ENCODE measurements at places on chromosomes 6 and 20. TPM values are rescaled to one million over a fixed set of nuclear protein-coding genes. Genes with fewer than 3 reads are reported as not detected.

DNA sequence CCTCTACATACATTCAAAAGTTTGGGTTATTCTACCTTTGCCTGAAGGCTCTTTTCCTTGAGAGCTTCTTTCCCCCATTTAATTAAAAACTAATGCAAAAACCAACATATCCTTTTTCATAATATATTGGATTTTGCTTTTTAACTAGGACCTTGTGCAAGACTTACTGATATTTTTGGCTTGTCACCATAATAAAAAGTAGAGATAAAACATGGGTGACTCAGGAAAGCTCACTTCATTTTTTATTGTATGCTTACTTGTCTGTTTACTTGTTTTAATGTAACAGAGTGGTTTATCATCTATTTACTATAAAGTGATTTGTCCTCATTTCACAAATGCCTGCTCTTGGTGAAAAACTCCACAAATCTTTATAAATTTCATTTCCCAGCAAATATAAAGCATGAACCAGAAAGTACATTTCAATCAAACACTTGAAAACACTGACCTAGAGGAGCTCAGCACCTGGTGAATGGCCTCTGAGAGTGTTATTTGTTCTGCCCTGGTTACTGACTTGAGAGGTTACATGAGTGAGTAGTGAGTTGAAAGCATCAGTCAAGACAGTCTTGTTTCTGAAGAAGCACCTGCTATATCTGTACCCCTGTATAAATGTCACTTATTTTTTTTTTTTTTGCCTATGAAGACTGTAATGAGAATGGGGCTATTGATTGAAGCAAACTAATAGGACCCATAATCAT, 20.8 kb downstream of the ADGRG6 start:
- H3K4me1 ChIP-seq = peaks cover 38% of the 10 kb centered on the region
- H3K4me3 ChIP-seq = no peak overlapping the region
- DNase-seq = no peak
- H3K27ac ChIP-seq = peak overlapping the region; percentile 88

GRCh38 chr6:129114636-129115391, 231.9 kb downstream of the LAMA2 start:
- H3K4me3 ChIP-seq = no peak overlapping the region
- H3K4me1 ChIP-seq = peaks cover 16% of the 10 kb centered on the region
- no peaks in the 10 kb centered on the region for H3K36me3 ChIP-seq
- DNase-seq = no peak
- H3K27ac ChIP-seq = no peak overlapping the region

GRCh38 chr20:23367770-23368169, 5.8 kb downstream of the GZF1 start:
- peak overlapping the region; percentile 61 for H3K27ac ChIP-seq
- peaks cover 27% of the 10 kb centered on the region for H3K36me3 ChIP-seq
- peaks cover 39% of the 10 kb centered on the region for H3K4me1 ChIP-seq
- no peaks in the 10 kb centered on the region for H3K27me3 ChIP-seq
- DNase-seq = no peak
- H3K4me3 ChIP-seq = no peak overlapping the region

DNA sequence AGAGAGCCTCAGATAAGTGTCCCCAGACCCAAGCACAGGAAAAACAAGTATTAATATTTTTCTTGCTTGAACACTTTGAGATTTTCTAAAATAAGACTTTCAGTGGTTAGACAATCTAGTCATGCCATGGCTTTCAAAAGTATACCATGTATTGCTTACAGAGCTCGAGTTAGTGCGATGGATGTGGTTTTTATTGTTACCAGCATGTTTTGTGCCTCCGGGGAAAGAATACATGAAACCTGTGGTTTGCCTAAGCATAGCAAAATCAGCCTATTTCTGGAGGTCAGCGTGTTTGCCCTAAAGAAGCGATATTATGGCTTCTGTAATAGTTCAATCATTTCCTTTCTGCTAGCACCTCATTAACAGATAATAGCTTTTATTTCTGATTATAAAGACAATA, 21.6 kb downstream of the RIN2 start:
- H3K27ac ChIP-seq = no peak overlapping the region
- H3K36me3 ChIP-seq = peaks cover 5% of the 10 kb centered on the region
- no peaks in the 10 kb centered on the region for H3K27me3 ChIP-seq
- DNase-seq = no peak

GRCh38 chr6:99305021-99305554, 44.4 kb downstream of the FAXC start:
- H3K4me1 ChIP-seq = peaks cover 3% of the 10 kb centered on the region
- DNase-seq = no peak
- no peak overlapping the region for H3K27ac ChIP-seq
- H3K4me3 ChIP-seq = no peak overlapping the region

DNA sequence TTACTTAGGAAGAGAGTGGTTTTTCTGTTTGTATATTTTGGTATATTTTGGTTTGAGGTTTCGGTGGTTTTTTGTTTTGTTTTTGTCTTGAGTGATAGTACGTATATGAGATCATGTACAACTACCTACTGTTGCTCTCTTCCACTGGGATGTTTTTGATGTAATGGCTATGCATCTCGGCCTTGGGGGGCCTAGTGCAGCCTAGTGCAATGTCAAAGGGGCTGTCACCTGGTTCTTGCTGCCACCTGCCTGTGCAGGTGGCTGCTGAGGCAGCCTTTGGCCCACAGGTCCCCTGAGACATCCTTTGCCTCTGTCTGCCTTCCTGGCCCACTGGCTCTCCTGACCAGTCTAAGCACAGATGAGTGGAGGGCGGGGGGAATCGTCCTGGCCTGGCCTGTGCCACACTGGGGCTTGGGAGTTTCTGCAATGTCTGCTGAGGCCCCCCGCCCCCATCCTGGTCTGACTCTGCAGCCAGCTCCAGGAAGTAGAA, 546.6 kb downstream of the CD83 start:
- H3K27me3 ChIP-seq = peaks cover 4% of the 10 kb centered on the region
- H3K4me3 ChIP-seq = no peak overlapping the region
- H3K27ac ChIP-seq = no peak overlapping the region
- H3K36me3 ChIP-seq = no peaks in the 10 kb centered on the region
- DNase-seq = no peak
- peaks cover 15% of the 10 kb centered on the region for H3K4me1 ChIP-seq

DNA sequence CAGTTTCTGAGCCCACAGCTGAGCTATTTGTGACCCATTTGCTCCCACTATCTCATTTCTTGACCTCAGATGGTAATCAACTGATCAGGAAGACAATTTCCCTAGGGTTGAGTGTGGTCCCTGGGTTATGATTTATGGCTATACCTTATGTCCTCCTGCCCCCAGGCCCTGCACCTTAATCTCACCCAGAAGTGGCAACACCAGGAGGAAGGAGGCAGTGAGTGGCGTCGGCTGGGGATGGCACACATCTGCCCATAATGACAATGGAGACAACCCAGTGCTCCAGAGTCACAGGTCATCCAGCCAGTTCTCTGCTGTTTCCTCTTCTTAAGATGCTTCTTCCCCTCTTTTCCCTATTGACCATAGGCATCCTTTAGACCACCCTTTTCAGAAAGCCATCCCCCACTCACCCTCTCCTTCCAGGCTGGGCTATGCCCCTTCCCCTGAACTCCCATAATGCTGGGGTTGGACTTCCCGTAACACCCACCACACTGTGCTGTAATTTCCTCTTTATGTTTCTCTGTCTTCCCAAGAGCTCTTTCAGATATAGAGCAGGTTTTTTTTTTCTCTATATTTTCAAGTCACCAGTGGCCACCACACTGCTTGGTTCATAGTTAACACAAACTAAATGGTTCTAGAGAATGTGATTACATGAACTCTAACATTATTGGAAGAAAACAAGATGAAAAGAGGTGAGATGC, 8.0 kb downstream of the TRIM10 start:
- H3K27ac ChIP-seq = no peak overlapping the region
- DNase-seq = no peak
- H3K27me3 ChIP-seq = peaks cover 70% of the 10 kb centered on the region

- peak overlapping the region; percentile 30 for H3K27ac ChIP-seq
- H3K36me3 ChIP-seq = no peaks in the 10 kb centered on the region
- no peak for DNase-seq
- H3K4me3 ChIP-seq = no peak overlapping the region
- H3K4me1 ChIP-seq = peaks cover 12% of the 10 kb centered on the region
- no peaks in the 10 kb centered on the region for H3K27me3 ChIP-seq
These were observed 59.7 kb downstream of the PFDN4 start for GRCh38 chr20:54267483-54268003.

- H3K27ac ChIP-seq = no peak overlapping the region
- H3K36me3 ChIP-seq = peaks cover 2% of the 10 kb centered on the region
- H3K27me3 ChIP-seq = peaks cover 20% of the 10 kb centered on the region
- DNase-seq = no peak
These were observed 470 bp downstream of the COL20A1 start for GRCh38 chr20:63293456-63293855.

DNA sequence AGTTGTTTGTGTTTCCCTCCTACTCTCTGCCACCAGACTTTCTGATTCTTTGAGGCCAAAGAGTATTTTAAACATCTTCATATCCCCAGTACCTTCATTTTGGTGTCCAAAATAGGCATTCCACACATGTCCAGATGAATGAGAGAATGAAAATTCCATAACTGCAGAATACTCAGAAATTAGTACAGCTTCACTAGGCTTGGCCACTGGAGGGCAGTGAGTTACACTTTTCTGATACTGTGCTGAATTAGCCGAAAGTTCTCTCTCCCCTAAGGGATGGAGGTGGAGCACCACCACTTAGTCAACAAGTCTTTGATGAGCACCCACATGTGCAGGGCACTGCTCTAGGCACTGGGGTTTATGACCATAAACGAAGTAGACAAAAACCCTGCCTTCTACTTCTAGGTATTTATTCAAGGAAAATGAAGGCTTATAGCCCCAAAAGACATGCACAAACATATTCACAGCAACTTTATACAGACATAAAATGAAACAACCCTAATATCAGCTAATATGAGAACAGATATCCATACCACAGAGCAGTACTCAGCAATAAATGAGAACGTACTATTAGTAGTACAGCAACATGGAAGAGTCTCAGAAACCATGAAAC, 46.1 kb upstream of the TMEM217 start:
- peaks cover 9% of the 10 kb centered on the region for H3K36me3 ChIP-seq
- no peak overlapping the region for H3K4me3 ChIP-seq
- DNase-seq = no peak
- H3K27ac ChIP-seq = no peak overlapping the region

DNA sequence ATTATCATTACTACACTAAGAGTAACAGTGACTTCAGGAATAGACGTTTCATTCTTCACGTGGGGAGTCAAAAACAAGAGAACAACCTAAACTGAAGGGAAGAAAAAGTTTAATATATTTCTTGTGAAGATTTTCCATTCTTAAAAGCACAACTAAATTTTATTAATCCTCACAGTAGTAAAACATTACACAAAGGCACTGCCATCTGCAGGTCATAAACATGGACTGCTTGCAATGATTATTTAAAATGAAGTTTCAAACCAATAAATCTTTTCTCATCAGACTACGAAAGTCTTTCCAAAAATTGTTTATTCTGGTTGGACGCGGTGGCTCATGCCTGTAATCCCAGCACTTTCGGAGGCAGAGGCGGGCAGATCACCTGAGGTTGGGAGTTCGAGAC, 2.6 kb downstream of the NCOA5 start:
- H3K4me1 ChIP-seq = peaks cover 61% of the 10 kb centered on the region
- no peak overlapping the region for H3K27ac ChIP-seq
- H3K36me3 ChIP-seq = no peaks in the 10 kb centered on the region
- H3K4me3 ChIP-seq = peak overlapping the region; percentile 22
- no peaks in the 10 kb centered on the region for H3K27me3 ChIP-seq
- DNase-seq = no peak

GRCh38 chr6:137676888-137677287, 182.7 kb upstream of the OLIG3 start:
- H3K4me1 ChIP-seq = peaks cover 9% of the 10 kb centered on the region
- H3K36me3 ChIP-seq = peaks cover 5% of the 10 kb centered on the region
- H3K27ac ChIP-seq = no peak overlapping the region
- H3K27me3 ChIP-seq = no peaks in the 10 kb centered on the region

DNA sequence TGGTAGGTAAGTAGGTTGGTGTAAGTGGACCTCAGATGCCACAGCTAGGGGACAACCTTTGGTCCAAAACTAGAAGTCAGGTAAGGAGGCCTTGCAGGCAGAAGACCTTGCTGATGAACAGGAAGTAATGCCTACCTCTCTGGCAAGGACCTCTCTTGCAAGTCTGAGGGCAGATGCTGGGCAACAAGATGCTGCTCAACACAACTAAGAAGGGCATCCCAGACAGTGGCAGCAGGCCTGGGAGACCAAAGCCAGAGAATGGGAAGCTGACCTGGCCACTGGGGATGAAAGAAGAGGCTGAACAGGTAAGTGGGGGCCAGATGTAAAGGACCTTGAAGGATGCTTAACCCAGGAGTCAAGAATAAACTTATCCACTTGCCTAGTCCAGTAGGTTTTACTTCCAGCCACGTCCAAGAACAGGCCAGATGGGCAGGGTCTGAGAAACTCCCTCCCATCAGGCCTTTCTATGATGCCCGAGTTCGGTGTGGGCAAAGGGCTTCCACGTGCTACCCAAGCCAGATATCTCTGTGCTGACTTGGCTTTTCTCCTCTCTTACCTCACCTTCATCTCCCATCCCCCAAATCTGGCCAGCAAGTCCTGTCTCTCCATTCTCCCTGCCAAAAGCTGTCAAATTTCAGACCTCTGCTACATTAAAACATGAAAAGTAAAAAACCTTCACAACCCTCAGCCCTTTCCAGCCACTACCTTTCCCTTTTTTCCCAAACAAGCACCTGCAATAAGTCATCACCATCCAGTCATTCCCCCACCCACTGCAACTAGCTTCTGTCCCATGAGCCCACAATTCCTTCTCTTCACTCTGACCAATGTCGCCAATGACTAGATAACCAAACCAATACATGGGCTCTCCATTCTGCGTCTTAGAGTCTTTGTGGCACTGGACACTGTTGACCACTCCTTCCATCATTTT, 11.5 kb upstream of the PLCG1 start:
- no peak overlapping the region for H3K27ac ChIP-seq
- no peak for DNase-seq
- H3K4me1 ChIP-seq = no peaks in the 10 kb centered on the region
- H3K4me3 ChIP-seq = no peak overlapping the region

Gene SLC17A2
- not detected for total RNA-seq

Gene TRAPPC3L
- total RNA-seq = 1.7 TPM

Gene POLR1C
- total RNA-seq = 39.5 TPM

Gene RREB1
- 55.4 TPM for total RNA-seq

Gene ANKRD66
- not detected for total RNA-seq

Gene SGK2
- total RNA-seq = 9.9 TPM

Gene CASS4
- total RNA-seq = 0.67 TPM

Gene KIFC1
- 30.1 TPM for total RNA-seq

Gene C20orf141
- not detected for total RNA-seq
